HT1080 (cell line): ENCODE measurements at places on chromosomes 13 and 19. TPM values are rescaled to one million over a fixed set of nuclear protein-coding genes. Genes with fewer than 3 reads are reported as not detected.

DNA sequence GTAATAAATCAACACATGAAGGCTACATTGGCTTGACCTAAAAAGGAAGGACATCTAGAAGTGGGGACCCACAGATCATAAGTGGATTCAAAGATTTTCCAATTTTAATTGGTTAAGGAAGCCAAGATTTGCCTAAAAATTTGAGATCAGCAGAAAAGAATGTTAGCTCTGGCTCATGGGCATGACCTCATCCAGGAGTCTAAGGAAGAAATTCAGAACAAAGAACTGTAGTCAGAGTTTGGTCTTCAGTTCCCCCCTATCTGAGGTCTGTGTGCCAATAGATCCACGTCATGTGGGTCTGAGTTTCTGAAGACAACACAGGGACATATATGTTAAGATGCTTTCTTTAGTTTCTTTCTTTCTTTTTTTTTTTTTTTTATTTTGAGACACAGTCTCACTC is 648.8 kb upstream of the SPRY2 start:
- DNase-seq: peak; percentile 40

- no peak for DNase-seq
Observed at GRCh38 chr19:43126720-43127119, 44.2 kb upstream of the PSG2 start.

GRCh38 chr13:45705918-45706317 is 3.8 kb downstream of the CBY2 start:
- no peak for DNase-seq

DNA sequence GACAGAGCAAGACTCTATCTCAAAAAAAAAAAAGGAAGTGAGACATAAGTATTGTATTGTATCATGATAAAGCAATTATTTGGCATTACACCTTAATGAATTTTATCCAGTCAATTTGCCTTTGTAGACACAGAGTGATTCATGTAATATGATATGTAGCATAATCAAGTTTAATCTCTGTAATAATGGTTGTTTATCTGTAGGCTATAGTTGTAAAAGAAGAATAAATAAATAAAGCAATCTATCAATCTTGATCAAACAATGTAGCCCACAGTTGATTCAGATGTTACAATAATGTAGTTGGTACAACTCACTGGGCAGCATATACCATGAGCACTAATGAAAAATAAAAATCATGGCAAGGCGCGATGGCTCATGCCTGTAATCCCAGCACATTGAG is 28.5 kb upstream of the CEACAM20 start:
- no peak for DNase-seq

DNA sequence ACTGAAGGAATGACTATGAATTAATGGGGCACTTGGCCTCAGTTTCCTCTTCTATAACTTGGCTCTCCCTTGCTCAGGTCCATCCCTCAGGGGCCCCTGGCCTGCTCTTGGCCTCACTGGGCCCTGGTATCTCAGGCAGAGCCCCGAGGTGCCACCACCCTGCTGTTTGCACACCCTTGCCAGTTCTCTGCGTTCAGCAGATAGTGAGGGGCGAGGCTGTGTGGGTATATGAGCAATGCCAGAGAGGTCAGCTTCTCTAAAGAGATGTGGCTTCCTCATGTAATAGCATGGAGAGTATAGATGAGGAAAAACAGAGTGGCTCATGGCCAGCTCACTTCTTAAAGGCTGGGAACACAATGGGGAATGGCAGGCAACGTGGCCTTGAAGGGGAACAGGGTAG is 76.1 kb downstream of the CYSLTR2 start:
- no peak for DNase-seq

- DNase-seq: no peak
Observed at GRCh38 chr13:50078895-50079654, 63.8 kb downstream of the KCNRG start.

DNA sequence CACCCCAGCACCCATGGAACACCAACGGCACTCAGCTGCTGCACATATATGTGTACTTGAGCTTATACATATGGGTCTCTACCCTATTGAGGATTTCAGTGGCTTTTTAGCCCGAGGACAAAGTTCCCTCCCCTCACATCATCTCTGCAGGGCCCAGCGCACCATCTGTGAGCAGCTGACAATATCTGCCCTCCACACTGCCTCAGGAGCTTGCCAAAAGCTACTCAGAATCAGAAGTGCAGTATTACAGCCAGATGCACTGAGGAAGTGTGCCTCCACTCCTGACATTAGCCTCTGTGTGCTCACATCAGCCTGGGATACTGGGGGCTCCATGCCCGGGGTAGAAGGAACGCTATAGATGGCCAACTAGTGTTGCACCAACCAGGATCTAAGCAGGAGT is 903.9 kb downstream of the UQCRFS1 start:
- no peak for DNase-seq

- no peak for DNase-seq
Observed at GRCh38 chr13:31903111-31903815, 128.3 kb upstream of the FRY start.

GRCh38 chr13:25196971-25197370 is 24.9 kb upstream of the AMER2 start:
- DNase-seq: no peak

GRCh38 chr19:16892868-16893685 is 4.3 kb downstream of the F2RL3 start:
- no peak for DNase-seq

DNA sequence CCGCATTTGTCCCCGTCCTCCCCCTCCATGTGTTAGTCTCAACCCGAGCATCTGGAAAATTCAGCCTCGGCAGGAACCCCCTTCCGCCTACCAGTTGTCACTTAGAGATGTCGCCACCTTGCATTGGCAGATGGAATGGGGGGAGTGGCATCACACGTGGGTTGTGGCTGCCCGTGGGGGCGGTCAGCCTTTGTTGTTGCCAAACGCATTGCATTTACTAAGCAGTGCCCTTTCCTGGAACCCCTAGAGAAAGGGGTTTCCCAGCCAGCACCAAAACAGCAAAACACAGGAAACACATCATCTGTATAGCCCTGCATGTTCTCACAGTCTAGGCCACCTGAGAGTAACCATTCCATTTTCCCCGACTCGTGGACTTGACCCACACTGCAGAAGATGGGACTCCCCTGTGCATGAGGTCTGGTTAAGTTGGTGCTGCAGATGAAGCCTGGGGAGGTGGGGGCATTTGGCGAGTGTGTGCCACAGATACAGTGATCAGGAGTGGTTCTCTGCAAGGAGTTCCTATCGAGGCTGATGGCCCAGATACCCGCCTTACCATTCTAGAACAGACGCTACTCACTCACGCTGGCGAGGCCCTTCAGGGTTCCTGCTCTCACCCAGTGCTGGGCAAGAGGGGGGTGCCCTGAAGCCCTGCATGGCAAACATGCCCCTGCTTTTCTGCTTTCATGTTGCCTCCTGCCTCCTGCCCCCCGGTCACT is 38.3 kb downstream of the TMED1 start:
- no peak for DNase-seq

DNA sequence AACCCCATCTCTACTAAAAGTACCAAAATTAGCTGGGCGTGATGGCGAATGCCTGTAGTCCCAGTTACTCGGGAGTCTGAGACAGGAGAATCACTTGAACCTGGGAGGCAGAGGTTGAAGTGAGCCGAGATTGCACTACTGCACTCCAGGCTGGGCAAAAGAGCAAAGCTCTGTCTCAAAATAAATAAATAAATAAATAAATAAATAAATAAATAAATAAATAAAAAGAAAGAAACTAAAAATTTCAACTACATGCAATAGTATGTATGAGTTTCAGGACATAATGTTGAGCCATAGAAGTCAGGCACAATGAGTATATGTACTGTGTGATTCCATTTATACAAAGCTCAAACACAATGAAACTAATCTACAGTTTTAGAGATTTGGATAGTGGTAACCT is 12.9 kb upstream of the ZNF780A start:
- no peak for DNase-seq

DNA sequence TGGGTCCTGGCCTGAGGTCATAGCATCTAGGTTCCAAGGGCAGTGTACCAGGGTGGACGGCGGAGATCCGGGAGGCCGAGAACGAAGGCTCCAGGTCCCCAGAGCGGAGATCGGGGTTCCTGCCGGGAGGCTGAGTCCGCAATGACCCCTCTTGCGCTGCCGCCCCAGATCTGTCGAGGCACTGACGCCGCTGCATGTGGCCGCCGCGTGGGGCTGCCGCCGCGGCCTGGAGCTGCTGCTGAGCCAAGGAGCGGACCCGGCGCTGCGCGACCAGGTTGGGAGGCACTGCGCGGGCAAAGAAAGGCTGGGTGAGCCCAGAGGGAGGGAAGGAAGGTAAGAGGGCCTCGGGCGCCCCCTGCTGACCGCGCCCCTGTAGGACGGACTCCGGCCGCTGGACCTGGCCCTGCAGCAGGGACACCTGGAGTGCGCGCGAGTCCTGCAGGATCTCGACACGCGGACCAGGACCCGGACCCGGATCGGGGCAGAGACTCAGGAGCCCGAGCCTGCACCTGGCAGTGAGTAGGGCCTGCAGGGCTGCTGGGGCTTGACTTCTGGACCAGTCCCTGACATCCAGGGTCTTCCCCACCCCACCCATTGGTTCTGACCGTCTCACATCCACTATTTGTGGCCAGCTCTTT is 906 bp downstream of the ANKLE1 start:
- DNase-seq: peak; percentile 85

Gene ZFP36
- total RNA-seq: 1.3 and 2.8 TPM in 2 replicates

Gene POU4F1
- not detected in 2 replicates for total RNA-seq

Gene KCNK6
- total RNA-seq: 0.94 and 1.9 TPM in 2 replicates

Gene FCAR
- total RNA-seq: not detected in 2 replicates

Gene CLC
- not detected in 2 replicates for total RNA-seq

Gene MEIOSIN
- 0.07 and 0.37 TPM in 2 replicates for total RNA-seq

Gene ATP4A
- not detected in 2 replicates for total RNA-seq

Gene IL12RB1
- total RNA-seq: 0.13 and 1.0 TPM in 2 replicates

Gene ONECUT3
- total RNA-seq: not detected in 2 replicates
